ENCODE measurements at places on chromosomes 7 and 10.

GRCh38 chr7:17205910-17206309 is 92.5 kb upstream of the AHR start:
- no peak for DNase-seq

- peak; percentile 47 for DNase-seq
These were observed at the start of gene SCIN for GRCh38 chr7:12570534-12571461. Gene SCIN, plus strand, starts transcription at chr7:12570720. Its CDS starts 67 bp downstream, at chr7:12570787.

GRCh38 chr7:70620333-70621055 is 511.4 kb upstream of the GALNT17 start:
- DNase-seq, result no peak

DNA sequence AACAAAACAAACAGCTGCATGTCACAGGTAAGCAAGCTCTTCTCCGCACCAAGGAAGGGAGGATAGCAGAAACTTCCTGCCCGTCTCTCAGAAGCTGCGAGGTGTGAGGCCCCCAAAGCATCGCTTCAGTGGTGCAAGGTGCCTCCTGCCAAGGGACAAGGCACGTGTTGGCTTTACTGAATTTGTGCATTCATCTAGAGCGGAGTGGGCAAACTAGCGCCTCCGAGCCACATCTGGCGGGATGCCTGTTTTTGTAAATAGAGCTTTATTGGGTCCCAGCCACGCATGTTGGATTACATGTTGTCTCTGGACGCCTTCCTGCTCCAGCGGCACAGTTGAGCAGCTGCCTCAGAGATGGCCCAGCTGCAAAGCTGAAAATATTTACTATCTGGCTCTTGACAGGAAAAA is 27.7 kb downstream of the PHYH start:
- DNase-seq, result no peak

- no peak for DNase-seq
These were observed 75.6 kb upstream of the LYZL2 start for GRCh38 chr10:30705101-30705624.

DNA sequence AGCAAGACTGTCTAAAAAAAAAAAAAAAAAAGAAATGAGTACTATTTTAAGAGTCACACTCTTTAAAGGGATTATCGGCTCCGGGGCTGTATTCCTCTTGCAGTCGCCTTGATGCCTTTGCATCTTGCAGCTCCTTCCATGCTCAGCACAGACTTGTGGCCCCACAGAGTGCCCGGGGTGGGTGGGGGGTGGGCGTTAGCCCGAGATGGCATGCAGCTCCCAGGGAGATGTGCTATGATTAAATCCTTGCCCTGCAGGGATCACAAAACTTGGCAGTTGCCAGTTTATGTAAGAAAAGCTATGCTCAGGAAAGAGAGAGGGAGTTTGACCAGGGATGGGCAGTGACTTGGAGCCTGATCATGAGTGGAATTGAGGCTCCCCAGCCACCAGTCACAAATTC is 81.9 kb downstream of the CCDC3 start:
- no peak for DNase-seq

DNA sequence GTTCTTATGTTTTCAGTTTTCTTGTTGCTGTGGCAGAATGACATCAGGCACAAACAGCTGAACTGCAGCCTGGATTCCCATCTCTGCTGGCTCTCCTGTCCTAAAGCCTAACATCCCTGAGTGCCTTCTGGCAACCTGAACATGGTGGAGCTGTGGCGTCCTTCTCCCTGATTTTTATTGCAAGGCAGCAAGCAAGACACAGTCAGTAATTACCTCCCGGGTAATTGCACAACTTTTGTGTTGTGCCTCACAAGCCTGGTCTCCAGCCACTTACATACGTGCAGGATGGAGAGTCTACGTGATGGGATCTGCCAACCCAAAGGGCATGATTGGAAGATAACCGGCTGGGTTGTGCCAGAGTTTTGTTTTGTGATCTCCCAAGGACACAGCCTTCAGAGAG is 116.1 kb upstream of the PARD3 start:
- no peak for DNase-seq

DNA sequence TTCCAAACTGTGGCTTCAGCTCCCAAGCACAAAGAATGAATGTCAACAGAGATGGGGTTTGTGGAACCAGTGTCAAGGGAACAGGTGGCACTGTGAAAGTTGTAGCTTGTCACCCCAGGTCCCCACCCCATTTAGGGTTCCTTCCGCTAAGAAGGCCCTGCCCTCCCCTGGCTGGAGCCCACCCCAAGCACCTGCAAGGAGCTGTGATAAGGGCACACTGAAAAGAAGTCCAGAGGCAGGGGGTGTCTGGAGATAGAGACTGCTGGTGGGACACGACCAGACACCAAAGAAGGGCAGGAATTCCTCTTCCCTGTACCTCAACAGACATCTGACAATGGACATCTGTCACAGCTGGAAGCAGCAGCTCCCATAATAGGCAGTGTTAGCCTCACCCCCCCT is 4.5 kb downstream of the GRID1 start:
- no peak for DNase-seq

DNA sequence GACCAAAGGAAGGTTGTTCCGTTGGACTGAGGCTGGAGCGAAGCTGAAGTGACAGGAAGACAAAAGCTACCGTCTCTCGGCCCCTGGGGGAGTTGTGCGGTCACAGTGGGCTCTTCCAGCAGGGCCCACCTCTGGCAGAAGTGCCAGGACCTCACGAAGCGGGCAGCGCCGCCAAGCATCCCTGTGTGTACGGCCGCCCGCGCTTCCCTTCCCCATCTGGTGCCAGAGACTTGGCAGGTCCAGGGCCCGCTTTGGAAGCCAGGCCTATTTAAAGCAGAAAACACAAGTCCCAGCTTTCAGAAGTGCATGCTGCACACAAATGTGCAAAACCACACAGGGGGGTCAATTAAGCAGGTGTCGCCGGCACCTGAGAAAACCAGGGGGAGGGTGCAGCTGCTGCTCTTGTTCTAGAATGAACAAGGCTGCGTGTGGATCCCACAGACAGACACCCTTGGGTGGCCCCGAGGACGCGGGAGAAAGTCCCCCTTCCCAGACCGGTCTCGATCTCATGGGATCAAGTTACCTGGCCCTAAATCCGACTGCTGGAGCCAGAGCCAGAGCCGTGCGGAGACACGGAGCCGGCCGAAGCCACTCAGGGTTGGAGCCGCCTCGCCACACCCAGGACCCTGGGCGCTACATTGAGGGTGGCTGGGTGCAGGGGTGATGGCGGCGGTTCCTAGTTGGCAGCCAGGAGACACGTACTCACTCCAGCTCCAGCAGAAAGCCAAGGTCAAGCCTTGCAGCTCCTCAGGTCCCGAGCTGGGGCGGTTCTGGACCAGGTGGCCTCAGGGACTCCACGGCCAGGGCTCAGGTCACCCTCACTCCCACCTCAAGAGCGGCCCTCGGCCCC is 51.8 kb upstream of the PPP2R2D start:
- no peak for DNase-seq

DNA sequence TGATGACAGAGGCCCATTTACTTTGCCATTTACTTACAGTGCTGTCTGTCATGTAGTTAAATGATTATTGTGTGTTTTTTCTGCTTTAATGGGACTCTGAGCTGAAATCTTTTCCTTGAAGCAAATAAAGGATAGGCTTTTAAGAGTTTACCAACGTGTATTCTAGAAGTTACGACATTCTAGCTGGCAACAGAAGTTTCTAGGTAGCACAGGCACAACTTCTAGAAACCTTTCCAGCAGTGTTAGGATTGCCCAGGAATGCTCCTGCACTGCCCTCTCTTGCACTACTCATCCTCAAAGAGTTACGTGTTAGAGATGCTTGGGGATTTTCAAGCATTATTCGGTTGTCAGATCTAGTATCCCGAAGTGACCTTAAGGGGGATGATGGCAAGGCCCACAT is 42.5 kb upstream of the TMEM236 start:
- no peak for DNase-seq

DNA sequence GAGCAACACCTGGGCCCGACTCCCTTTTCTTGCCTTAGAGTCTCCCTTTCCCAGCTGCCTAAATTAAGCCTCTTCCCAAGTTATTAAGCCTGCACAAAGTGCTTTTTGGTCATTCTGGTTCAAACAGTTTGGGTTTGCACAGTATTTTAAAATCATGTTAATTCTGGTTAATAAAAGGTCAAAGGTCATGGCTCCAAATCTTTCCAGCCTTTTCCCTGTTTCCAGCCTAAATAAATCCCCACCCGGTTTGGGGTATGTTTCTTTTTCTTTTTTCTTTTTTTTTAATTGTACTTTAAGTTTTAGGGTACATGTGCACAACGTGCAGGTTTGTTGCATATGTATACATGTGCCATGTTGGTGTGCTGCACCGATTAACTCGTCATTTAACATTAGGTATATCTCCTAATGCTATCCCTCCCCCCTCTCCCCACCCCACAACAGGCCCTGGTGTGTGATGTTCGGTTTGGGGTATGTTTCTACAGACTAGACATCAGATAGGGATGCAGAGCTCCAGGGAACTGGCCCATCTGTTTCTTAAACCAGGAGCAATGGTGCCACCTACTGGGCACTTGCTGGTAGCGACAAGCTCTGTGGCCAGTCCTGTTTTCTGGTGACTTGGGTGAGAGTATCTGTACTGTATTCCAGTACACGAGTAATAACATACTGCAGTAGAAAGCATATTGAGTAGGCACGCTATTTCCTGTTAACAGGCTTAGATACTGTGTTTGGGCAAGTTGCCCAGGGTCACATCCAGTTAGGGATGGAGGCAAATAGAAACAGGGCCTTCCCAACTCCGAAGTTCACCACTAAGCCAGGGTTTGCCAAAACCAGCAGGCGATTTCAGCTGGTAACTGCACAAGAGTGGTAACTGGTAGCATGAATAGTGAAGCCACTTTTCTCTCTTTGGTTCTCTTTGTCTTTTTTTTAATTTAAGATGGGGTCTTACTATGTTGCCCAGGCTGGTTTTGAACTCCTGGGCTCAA is 60.6 kb upstream of the TRIM8 start:
- DNase-seq, result peak; percentile 96

DNA sequence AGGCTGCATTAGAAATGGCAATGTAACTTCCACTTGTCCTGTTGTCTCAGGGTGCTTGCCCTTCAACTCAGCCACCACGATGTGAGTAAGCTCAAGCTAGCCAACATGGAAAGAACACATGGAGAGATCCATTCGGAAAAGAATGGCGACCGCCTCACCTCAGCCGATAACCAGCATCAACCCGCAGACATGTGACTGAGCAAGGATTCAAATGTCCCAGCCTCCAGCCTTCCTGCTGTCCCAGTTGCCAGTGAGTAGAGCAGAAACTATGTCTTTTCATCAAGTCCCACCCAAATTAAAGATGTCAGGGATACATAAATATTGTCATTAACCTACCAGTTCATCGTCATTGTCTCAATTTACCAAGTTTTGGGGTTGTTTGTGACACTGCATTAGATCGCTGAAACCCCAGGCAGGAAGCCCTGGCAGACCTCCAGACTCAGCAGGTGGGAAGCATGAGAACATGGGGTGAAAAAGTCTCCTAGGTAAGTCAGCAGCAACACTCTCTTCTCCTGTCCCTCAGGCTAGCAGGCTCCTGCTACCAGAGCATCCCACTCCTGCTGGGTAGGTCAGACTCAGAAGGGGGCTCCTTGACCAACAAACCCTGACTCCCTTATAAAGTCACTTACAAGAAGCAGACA is 67.0 kb downstream of the OSBPL3 start:
- DNase-seq, result no peak

DNA sequence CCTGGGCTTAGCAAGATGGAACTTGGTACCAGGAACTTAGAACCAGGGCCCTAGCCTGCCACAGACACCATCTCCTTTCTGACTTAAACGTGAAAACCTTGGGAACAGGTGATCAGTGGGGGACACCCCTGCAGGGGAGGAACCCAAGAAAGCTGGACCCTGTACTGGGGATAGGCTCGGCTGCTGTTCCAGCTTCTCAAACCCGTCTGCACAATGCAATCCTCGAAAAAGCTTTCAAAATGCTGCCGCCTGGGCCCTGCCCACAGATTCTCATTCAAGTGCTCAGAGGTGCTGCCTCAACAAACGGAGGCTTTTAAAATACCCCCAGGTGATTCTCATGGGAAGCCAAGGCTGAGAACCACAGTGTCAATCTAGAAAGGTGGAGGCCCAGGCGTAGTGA is 169.7 kb downstream of the ARHGAP21 start:
- no peak for DNase-seq

DNA sequence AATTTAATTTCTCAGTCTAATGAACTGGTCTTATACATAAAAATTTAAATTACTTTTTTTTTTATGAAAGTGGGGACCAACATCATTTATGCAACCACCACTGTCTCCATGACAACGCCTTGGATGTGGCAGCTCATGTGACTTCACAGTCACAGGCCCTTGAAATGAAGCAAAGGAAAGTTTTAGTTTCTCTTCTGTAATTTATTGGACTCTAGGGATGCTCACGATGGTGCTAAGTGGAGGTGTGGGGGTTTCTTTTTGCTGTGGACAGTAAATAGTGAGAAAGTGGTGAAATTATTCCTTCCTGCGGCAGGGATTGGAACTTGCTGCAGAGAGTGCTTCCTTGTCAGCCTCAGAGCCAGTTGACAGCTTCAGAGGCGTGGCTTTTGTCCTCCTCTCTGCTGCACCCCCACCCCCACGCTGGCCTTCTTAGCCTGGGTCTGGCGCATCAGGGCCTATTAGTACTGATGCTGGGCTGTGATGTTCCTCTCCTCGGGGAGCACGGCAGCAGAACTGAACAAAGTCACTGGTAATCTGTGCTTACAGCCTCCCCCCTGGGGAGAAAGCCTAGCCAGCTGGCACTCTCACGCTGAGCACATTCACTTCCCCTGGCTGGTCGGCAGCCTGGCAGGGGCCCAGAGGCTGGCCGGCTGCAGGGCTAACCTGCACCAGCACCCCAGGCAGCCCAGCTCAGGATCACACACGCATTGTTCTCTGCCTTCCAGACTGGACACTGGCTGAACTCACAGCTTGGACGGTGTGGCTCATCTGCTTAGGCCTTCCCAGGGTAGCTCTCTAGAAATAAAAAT is 517.5 kb upstream of the GALNT17 start:
- DNase-seq, result no peak

- no peak for DNase-seq
These were observed 103.0 kb downstream of the CTBP2 start for GRCh38 chr10:125057158-125058001.

DNA sequence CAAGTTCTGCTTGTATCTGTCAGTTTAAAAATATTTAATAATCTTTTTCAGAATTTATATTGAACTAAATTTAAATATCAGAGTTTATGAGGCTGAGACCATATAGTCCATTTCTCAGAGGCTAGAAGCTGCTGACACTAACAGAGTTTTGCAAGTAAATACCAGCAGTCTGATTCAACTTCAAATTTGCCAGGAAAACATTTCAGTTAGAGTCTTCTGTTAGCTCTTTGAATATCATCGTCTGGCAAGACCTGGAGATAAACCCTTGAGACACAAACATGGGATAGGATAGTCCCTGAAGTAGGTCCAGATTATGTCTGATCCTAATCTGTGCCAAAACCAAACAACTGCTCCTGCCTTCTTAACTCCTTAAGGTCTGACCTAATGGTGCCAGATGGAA is 472.8 kb upstream of the STEAP1 start:
- no peak for DNase-seq

All from HT-29 (cell line).